ENCODE measurements at places on chromosomes 6 and 20. TPM values are rescaled to one million over a fixed set of nuclear protein-coding genes. Genes with fewer than 3 reads are reported as not detected.

DNA sequence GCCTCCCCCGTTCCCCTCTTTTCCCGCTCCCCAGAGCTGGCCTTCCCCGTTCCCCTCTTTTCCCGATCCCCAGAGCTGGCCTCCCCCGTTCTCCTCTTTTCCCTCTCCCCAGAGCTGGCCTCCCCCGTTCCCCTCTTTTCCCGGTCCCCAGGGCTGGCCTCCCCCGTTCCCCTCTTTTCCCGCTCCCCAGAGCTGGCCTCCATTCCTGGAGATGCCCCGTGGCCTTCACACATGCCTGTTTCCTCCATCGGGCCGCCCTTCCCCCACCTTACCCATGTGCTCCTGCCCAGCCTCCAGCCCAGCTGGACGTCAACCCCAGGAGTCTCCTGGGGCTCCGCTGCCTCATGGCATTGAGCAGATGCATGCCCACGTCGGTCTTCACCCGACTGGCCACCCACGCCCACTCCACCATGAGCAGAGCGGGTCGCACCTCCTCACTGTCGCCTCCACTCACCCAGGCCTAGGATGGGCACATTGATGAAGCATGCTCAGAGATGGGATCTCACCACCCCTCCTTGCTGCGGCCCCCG, 8.3 kb downstream of the SS18L1 start:
- H3K4me3 ChIP-seq = no peak overlapping the region
- H3K36me3 ChIP-seq = peaks cover 24% of the 10 kb centered on the region
- H3K4me1 ChIP-seq = no peaks in the 10 kb centered on the region
- no peak overlapping the region for H3K27ac ChIP-seq
- no peak for DNase-seq

Gene AGER
- not detected for total RNA-seq

Gene SLC17A4
- total RNA-seq = not detected

- H3K27me3 ChIP-seq = no peaks in the 10 kb centered on the region
- H3K36me3 ChIP-seq = peaks cover 5% of the 10 kb centered on the region
- no peak for DNase-seq
- no peak overlapping the region for H3K4me3 ChIP-seq
These were observed 244.4 kb downstream of the GMPR start for GRCh38 chr6:16482702-16483314.

Gene SLC22A16
- not detected for total RNA-seq

DNA sequence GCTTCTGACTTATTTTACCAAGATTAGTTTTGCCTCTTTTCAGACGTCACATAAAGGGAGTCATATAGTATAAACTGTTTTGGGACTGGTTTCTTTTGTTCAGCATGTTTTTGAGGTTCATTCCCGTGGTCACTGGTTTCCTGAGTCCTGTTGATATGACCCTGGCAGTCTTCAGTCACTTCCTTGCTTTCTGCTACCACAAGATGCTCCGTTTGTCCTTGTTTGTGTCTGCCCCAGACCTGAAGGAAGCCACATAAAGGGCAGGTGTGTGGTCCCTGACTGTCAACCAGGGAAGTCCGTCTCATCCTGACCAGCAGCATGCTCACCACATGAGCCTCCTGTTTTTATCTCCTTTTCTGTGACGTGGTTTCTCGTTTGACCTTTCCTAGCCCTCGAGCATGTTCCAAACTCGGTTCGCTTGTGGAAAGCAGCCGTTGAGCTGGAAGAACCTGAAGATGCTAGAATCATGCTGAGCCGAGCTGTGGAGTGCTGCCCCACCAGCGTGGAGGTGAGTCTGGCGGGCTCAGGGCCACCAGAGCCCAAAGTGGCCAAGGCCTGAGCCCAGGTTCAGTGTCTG, 26.1 kb upstream of the C20orf204 start:
- no peak overlapping the region for H3K27ac ChIP-seq
- H3K4me3 ChIP-seq = no peak overlapping the region
- peaks cover 71% of the 10 kb centered on the region for H3K36me3 ChIP-seq
- DNase-seq = no peak

DNA sequence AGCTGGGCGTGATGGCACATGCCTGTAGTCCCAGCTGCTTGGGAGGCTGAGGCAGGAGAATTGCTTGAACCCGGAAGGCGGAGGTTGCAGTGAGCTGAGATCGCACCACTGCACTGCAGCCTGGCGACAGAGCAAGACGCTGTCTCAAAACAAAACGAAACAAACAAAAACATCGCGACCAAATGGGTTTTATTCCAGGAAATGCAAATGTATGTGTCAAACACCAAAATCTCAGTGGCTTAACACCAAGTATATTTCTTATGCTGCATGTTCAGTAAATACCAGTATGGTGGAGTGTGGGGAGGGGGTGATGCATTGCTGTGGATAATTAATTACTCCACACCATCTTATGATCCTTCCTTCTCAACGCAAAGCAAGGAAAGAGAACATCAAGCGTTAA, 28.1 kb downstream of the ACTR5 start:
- peaks cover 19% of the 10 kb centered on the region for H3K36me3 ChIP-seq
- H3K4me1 ChIP-seq = no peaks in the 10 kb centered on the region
- H3K27ac ChIP-seq = no peak overlapping the region
- no peak for DNase-seq
- H3K4me3 ChIP-seq = no peak overlapping the region

DNA sequence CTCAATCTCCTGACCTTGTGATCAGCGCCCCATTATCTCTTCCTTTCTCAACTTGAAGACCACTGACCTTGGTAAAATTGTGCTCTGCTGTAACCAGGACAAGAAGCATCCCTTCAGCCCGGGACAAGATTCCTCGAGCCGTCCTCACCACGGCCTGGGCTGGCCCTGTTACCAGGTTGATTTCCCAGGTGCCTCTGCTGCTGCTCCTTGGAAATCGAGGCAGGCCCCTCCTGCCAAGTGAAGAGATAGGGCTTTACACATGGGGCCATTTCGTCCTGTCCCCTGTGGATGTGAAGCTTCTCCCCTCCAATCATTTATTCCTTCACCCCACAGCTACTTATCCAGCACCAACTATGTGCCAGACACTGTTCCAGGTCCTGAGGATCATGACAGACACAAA, 21.5 kb downstream of the RAB44 start:
- no peak overlapping the region for H3K27ac ChIP-seq
- H3K36me3 ChIP-seq = no peaks in the 10 kb centered on the region
- H3K27me3 ChIP-seq = no peaks in the 10 kb centered on the region
- H3K4me1 ChIP-seq = no peaks in the 10 kb centered on the region
- no peak overlapping the region for H3K4me3 ChIP-seq

GRCh38 chr20:43533060-43533459, 25.6 kb downstream of the L3MBTL1 start:
- H3K36me3 ChIP-seq = no peaks in the 10 kb centered on the region
- no peak overlapping the region for H3K27ac ChIP-seq
- H3K27me3 ChIP-seq = no peaks in the 10 kb centered on the region
- no peaks in the 10 kb centered on the region for H3K4me1 ChIP-seq

DNA sequence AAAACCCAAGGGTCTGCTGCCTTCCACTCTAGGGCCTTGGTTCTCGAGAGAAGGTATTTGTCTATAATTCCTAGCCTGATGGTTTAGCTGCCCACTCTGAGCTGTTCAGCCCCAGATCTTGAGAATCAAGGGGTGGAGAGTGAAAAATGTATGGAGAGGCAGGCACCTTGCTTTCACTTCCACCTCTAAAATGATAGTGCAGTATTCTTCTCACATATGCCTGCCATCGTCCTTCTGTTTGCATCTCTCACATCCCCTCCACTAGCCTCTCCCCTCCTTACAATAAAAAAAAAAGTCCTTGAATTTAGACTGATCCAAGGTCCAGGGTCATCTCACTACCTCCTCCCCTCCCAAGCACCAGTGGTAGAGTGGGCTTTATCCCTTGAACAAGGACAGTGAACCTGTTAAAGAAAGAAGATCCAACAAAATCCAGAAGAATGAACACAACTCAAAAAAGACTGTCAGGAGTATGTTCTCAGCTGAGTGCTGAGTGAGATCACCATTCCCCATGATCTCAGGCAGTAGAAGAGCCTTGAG, 104.2 kb downstream of the HIVEP1 start:
- no peak overlapping the region for H3K4me3 ChIP-seq
- no peaks in the 10 kb centered on the region for H3K27me3 ChIP-seq
- peaks cover 22% of the 10 kb centered on the region for H3K36me3 ChIP-seq
- no peak overlapping the region for H3K27ac ChIP-seq
- DNase-seq = no peak
- peaks cover 12% of the 10 kb centered on the region for H3K4me1 ChIP-seq

Gene GSTA3
- total RNA-seq = not detected

GRCh38 chr6:166419286-166419685, 36.5 kb upstream of the MPC1 start:
- H3K27ac ChIP-seq = no peak overlapping the region
- DNase-seq = no peak
- no peaks in the 10 kb centered on the region for H3K36me3 ChIP-seq
- no peaks in the 10 kb centered on the region for H3K4me1 ChIP-seq
- H3K27me3 ChIP-seq = no peaks in the 10 kb centered on the region

Gene MLIP
- not detected for total RNA-seq

Measured in SJSA1 (cell line).